ENCODE measurements at places on chromosomes 13 and 19.

- DNase-seq, result no peak
Observed at GRCh38 chr13:33617055-33617454, 200.9 kb upstream of the RFC3 start.

GRCh38 chr19:21197590-21198295 lies 55.9 kb downstream of the ZNF431 start:
- no peak for DNase-seq

DNA sequence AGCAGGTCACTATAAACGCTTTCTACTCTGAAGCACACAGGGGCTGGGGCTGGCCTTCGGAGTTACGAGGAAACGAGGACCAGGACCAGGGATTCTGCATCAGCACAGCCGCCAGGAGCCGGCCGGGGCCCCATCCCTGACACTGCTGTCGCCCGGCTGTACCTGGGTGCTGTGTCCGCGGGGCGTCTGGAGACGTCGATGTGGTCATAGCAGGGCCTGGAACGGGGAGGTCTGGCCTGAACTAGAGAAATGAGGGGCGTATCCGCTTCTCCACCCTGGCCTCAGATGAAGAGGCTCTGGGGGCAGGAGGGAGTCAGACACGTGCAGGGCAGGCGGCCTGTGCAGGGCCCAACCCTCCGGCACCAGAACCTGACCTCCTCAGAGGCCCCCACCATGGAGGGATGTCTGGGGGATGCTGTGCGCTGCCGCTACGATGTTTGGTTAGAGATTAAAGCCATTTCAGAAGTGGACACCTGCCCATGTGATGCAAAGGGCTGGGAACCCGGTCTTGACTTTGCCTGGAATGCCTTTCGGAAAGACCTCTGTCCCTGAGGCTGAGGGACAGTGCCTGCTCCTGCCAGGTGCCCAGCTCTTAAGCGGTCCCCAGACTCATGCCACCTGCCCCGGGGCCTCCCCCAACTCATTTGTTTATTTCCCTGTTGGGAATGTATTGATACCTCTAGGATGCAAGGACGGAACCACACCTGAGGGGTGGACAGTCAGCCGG lies 21.4 kb downstream of the GAS6 start:
- DNase-seq, result no peak

DNA sequence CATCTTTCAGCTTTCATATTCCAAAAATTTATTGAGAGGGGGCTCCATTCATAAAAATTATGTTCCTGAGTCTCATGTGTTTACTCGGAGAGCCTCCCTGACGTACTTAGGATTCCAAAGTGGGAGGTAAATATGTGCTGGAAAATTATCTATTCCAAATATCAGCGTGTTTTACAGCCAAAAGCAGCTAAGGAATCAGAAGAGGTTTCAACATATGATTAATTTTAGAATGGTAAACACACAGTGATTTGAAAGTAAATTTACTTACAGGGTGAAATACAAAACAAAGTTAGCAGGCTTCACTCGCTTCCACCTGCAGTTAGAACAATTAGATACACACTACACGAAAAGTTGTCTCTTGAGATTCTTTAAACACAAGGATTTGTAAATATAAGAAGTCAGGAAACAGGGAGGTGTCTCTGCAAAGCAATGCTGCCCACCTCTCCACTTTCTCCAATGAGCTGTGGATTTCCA lies 313.8 kb upstream of the NBEA start:
- DNase-seq, result no peak

DNA sequence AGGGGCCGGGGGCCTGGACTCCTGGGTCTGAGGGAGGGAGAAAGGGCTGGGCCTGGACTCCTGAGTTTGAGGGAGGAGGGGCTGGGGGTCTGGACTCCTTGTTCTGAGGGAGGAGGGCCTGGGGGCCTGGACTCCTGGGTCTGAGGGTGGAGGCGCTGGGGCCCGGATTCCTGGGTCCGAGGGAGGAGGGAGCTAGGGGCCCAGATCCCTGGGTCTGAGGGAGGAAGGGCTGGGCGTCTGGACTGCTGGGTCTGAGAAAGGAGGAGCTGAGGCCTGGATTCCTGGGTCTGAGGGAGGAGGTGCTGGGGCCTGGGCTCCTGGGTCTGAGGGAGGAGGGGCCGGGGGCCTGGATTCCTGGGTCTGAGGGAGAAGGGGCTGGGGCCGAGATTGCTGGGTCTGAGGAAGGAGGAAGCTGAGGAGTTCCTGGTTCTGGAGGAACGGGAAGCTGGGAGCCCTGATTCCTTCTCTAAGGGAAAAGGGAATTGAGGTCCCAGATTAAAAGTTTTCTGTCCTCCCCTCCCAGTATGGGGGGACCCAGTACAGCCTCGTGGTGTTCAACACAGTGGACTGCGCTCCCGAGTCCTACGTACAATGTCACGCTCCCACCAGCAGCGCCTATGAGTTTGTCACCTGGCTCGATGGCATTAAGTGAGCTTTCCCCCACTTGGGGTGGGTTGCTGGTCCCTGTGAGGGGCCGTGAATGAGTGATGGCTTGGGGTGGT lies 721 bp downstream of the MED25 start:
- DNase-seq, result no peak

DNA sequence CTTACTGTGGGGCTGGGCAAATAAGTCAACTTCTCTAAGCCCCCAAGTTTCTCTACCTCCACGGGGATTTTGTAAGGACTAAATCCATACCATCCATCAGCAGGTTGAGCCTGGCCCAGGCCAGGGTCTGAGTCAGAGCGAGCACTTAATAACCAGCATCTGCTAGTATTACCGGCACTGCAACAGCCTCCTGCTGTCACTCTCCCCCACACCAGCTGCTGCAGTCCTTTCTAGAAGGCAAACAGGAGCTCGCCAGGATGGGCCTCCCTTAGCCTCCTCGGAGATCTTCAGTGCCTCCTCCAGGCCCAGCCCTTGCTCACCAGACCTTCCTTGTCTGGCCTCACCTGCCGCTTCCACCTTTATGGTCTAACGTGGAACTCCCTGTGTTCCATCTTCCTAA lies 3.2 kb downstream of the NAPA start:
- DNase-seq, result no peak

GRCh38 chr13:36903925-36904595 lies 16.0 kb downstream of the SMAD9 start:
- DNase-seq, result no peak

DNA sequence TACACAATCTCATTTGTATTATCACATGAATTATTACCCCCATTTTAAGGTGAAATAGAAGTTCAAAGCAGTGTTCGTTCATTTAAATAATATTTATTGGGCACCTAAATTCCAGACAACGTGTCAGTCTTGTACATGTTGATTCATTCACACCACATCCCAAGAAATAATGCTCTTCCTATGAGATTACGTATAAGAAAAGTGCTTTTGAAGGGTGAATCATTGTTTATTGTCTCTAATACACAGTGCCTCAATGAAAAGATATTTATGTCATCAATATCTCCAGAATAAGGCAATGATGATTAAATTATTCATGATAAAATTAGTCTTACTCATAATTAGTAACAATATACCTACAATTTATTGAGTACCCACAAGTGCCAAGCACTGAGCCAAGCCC lies 35.6 kb downstream of the CLDN10 start:
- DNase-seq, result no peak

DNA sequence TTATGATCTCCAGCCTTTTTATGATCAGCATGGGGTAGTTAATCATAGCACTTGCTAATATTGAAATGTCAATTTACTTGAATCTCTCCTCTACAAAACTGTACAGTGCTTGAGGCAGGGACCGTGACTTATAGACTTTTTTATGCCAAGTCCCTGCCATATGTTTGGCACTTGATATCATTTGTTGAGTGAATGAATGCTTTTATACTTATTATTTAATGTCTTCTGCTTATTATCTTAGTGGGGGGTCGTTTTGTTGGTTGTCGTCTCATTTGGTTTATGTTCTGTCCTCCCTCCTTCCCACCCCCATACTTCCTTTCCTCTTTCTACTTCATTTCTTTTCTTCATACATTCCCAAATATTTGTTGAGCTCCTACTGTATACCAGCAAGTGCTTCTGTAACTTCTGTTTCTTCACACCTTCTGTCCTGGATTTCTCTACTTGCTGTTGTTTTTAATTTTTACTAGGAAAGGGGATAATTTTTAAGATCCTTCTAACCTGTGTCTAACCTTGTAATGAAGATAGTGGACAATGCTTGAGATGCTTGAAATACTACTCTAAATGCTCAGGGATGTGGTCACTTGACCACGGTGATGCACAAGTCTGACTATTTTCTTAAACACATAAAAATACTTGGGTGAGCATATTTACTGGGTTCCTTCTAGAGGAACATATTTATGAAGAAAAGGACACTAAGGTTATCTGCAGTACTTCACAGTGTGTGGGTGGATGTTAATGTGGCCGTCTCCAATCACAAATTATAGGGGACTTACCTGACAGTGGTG lies 223.8 kb downstream of the TDRD3 start:
- no peak for DNase-seq

- no peak for DNase-seq
Observed at GRCh38 chr13:46759846-46760245, 37.1 kb downstream of the ESD start.

DNA sequence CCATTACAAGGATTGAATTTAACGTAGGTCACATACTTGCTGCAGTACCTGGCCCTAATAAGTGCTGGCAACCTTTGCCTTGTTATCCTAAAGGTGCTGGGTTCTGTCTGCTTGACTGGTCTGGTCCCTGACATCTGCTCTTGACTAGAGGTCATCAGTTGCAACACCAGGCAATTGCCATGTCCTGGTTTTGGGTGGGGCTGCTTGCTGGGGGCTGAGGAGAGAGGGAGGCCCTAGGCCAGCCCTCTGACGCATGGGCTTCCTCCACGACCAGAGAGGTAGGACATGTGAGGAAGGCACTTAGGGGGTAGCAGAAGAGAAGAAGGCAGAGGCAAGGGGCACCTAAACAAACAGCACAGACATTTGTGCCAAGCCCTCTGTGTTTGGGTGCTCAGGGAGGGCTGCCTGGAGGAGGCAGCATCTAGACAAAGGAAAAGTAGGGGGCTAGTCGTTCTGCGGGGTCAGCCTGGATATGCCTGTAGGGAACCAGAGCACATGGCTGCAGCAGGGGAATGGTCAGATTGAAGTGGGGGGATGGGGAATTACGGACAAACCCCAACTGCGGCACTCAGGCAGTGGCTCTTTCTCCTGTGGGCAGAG lies 21.7 kb downstream of the VSTM2B start:
- DNase-seq, result no peak

DNA sequence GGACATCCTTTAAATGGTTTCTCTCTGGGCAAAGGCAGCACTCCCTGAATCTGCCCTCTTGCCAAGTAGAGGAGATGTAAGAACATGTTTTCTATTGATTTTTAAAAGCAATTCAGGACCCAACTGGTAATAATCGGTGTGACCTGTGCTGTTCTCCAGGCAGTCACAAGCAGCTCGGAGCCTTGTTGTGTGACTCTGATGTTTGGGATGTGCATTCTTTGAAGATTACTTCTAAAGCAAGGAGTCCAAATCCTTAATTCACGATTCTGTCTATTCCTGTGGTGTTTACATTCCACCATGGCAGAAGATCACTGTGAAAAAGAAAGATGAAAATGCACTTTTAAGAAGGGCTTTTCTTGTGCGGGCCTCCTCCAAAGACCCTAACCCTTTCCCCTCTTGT lies 122.3 kb upstream of the ZNF536 start:
- no peak for DNase-seq

DNA sequence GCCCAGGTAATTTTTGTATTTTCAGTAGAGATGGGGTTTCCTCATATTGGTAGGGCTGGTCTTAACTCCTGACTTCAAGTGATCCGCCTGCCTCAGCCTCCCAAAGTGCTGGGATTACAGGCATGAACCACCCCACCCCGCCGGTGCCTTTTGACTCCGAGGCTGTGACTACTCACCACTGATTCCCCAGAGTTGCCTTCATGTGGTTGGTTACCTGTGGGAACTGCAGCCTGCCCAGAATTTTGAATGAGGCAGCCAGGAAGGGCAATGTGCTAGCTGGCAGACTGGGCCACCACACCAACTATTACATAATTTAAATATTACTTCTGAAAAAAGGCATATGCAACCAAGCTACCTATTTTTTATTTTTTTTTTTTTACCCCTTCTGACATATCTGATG lies 42.8 kb downstream of the N4BP2L2 start:
- no peak for DNase-seq

- no peak for DNase-seq
Observed at GRCh38 chr19:14530506-14530905, 1.1 kb downstream of the TECR start.

DNA sequence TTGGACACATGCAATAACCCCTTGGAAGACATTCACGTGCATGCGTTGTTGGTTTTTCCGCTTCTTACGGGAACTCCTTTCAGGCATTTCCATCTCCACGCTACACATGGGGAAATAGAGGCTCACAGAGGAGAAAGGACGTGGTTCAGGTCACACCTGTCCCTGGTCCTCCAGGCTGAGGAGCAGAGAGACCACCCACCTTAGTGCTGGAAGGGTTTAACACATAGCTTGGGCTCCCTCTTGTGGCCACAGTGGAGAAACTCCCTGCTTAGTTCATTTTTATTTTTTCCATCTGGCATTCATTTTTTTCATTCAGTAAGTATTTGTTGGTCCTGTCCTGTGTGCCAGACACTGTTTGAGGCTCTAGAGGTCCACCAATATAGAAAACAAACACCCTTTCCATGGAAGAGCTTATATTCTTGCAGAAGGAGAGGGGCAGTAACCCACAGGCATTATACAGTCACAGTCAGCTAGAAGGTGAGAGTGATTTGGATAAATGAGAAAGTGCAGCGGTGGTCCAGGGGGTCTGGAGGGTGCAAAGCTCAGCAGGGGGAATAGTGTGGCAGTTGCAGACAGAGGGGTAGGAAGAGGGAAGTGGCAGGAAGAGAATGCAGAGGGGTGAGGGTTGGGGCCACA lies 24.2 kb upstream of the TTYH1 start:
- peak; percentile 37 for DNase-seq

DNA sequence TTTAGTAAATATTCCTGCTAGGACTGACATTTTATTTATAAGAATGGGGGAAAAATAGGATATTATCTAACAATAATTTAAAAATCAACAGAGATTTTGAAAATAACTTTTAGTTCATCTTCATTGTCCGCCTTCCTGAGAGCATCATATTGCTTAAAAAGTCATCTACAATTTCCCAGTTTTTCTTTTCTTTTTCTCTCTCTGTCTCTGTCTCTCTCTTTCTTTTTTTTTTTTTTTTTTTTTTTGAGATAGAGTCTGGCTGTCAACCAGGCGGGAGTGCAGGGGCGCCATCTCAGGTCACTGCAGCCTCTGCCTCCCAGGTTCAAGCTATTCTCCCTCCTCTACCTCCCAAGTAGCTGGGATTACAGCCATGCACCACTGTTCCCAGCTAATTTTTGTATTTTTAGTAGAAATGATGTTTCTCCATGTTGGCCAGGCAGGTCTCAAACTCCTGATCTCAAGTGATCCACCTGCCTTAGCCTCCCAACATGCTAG lies 276.3 kb downstream of the DACH1 start:
- no peak for DNase-seq

GRCh38 chr13:19981685-19982238 lies 23.2 kb downstream of the ZMYM2 start:
- no peak for DNase-seq
